Right ventricle myocardium superior (tissue), 1 donor: ENCODE measurements at places on chromosomes 16 and 17. TPM values are rescaled to one million over a fixed set of nuclear protein-coding genes. Genes with fewer than 3 reads are reported as not detected.

Gene ALKBH5
- 179 TPM for total RNA-seq

Gene MLST8
- 23.2 TPM for total RNA-seq

Gene CHD9NB
- 0.86 TPM for total RNA-seq

DNA sequence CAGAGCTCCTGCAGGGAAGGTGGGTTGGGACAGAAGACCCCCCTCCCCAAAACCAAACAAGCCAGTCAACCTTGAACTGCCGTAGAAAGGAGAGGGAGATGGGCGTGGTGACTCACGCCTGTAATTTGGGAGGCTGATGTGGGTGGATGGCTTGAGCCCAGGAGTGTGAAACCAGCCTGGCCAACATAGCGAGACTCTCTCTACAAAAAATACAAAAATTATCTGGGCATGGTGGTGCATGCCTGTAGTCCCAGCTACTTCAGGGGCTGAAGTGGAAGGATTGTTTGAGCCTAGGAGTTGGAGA is 42.1 kb downstream of the NT5M start:
- DNase-seq = peak; percentile 2
